ENCODE measurements at places on chromosomes 6 and 20.

- DNase-seq: no peak
Measured at GRCh38 chr6:28377879-28378278, 21.7 kb downstream of the ZSCAN12 start.

- DNase-seq: no peak
Measured at GRCh38 chr6:56440551-56440981, 193.2 kb upstream of the COL21A1 start.

DNA sequence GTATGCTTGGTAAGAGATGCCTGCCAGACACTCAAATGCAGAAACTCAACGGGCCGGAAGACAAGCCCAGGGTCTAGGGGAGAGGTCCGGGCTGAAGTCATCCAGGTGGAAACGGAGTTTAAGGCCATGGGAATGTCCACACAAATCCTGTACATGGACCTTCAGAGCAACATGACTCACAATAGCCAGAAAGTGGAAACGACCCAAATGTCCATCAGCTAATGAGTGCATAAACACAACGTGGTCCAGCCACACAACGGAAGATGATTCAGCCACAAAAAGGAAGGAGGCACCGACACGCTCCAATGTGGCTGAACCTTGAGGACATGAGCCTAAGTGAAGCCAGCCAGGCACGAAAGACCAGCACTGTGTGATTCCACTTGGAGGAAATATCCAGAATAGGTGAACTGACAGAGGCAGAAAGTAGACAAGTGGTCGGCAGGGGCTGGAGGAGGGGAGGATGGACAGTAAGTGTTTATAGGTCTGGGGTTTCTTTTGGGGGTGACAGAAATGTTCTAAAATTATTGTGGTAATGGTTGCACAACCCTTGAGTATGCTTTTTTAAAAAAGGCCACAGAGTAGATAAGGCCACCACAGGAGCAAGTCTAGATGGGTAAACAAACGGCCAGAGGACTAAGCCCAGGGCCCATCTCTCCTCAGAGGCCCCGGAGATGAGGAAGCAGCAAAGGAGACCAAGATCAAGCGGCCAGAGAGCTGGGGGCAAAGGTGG, 105.6 kb downstream of the PREX1 start:
- peak; percentile 72 for DNase-seq

GRCh38 chr6:33329058-33329457, 11.5 kb upstream of the ZBTB22 start:
- DNase-seq: no peak

GRCh38 chr20:29690274-29690673, 1567.2 kb upstream of the DEFB115 start:
- DNase-seq: no peak

DNA sequence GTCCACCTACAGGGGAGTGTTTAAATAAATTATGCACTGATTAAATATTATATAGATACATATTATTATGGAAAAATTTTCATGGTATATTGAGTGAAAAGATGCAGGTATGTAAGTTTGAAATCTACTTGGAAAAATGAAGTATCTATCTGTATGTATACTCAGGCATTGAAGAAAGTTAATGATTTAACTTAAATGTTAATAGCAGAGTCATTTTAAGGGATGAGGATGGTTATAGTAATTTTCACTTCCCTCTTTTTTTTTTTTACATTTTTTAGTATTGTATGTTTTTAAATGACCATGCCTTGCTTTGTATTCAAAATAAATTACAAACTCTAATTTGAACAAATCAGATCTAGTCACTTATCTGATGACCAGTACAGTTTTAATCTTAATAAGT, 43.2 kb upstream of the NOTCH4 start:
- no peak for DNase-seq

- peak; percentile 100 for DNase-seq
Measured at GRCh38 chr6:14452567-14453527, 335.3 kb downstream of the CD83 start.

- no peak for DNase-seq
Measured at GRCh38 chr6:113782636-113783035, 74.5 kb upstream of the MARCKS start.

DNA sequence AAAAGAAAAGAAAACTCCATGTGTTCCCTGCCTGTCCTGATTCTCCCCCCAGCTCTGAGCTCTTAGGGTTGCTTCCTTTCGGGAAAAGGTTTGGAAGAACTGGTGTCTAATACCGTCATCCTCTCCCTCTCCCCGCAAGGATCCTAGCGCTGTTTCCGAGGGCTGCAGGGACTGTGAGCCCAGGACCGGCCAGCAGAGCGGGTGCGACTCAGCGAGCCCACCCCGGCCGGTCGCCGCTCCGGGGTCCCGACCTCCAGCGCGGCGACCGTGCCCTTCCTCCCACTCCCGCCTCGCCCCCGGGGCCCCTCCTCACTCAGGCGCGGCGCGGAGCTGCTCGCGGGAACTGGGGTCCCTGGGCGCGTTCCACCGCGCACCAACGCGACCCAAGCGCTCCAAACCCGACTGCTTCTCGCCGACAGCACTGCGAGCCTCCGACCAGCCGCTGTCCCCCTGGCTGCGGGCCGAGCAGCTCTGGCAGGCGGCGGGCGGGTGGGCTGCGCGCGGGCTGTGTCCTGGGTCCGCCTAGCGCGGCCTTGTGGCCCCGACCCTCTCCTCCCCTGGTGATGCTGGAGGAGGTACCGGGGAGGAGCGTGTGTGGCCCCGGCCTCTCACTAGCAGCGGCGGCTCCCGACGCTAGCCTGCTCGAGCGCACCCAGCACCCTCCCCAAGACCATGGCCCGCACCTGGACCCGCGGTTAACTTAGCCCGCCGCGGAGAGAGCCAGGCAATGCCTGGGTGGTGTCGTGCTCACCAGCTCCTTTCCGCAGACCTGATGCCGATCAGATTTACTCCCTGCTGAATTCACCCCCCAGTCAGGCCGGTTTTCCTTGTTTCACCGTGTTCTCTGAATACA, at the start of gene PLA2G7:
TSS of gene PLA2G7 (minus strand) at position 509 of the 853 bp plus-strand sequence. CDS start 12,484 bp downstream, outside the sequence.
- no peak for DNase-seq

DNA sequence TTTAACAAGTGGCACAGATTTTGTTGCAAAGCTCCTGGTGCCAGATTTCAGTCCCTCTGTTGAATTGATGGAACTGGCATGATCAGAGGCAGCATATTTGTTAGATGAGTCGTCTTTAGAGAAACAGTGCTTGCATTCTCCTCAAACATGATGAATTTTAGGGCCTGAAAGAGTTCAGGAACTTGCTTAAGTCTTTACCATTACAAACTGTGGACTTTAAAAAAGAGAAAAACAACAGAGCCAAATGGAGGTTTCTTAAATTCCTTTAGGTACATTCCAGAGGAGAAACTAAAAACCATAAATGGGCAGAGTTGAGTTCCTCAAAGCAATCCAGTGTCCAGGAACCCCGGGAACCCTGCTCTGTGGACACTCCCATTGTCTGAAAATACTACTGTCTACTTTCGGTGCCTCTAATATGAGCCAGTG, 2.5 kb downstream of the GTF2H5 start:
- DNase-seq: no peak

GRCh38 chr6:21022343-21023107, 488.3 kb downstream of the CDKAL1 start:
- no peak for DNase-seq

DNA sequence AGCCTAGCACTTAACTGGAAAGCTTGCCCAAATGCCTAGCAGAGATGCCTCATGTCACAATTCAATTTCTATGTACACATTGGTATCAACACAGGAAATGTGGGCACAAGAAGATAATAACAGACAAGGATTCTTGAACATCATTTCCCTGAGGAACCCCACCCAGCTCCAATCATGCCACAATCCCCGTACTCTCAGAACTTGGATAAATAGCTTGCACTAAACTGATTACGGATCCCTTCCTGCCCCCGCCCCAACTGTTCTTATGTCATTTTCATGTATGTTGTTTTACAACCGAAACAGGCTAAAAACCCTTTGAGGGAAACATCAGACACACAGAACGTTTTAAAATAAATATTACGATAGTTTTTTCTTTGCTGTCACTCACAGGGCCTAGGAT, 87.1 kb downstream of the BACH2 start:
- DNase-seq: no peak

DNA sequence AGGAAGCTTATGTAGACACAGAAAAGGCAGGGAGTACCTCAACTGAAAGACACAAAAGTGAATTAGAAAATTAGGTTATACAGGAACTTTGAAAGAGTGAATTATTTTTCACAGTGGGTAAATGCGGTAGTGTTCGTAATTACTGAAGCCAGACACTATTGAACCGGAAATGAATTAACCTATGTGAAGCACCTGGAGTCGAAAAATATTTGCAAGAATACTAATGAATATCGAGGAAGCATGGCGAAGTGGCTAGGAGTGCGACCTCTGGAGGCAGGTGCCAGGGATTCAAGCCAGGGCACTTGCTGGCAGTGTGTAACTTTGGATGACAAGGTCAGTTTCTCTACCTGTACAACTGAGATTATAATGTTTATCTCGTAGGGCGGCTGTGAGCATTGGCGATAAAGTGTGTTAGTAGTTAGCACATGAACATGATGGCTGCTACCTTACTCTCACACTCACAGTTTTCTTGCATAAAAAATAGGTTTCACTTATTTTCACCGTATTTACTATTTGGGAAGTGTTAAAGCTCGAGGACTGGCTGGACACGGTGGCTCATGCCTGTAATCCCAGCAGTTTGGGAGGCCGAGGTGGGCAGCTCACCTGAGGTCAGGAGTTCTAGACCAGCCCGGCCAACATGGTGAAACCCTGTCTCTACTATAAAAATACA, 567 bp upstream of the SLC18B1 start:
- peak; percentile 76 for DNase-seq
